ENCODE measurements at places on chromosomes 16 and 17. TPM values are rescaled to one million over a fixed set of nuclear protein-coding genes. Genes with fewer than 3 reads are reported as not detected.

- no peaks in the 10 kb centered on the region for H3K36me3 ChIP-seq
- DNase-seq, result no peak
- no peaks in the 10 kb centered on the region for H3K27me3 ChIP-seq
- H3K4me1 ChIP-seq, result peaks cover 4% of the 10 kb centered on the region
Measured at GRCh38 chr17:78168903-78169793, 767 bp downstream of the SYNGR2 start.

ST6GALNAC1 gene
- not detected for total RNA-seq

DNA sequence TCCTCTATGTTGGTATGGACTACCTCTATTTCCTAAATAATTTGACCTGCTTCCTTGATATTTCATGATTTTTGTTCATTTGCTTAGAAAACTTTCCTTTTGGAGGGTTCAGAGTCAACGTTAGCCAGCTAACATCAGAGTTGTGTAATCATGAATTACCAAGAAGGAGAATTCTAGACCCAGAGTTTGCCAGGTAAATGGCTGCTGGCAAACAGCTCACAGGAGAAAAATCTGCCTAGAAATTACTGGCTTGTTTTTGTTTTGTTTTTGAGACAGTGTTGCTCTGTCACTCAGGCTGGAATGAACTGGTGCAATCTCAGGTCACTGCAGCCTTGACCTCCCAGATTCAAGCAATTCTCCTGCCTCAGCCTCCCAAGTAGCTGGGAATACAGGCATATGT, 111.4 kb upstream of the SALL1 start:
- DNase-seq, result no peak
- H3K4me1 ChIP-seq, result no peaks in the 10 kb centered on the region
- H3K27me3 ChIP-seq, result no peaks in the 10 kb centered on the region
- no peak overlapping the region for H3K4me3 ChIP-seq

LPO gene
- total RNA-seq, result not detected

ADGRG1 gene
- 13.6 TPM for total RNA-seq

DNA sequence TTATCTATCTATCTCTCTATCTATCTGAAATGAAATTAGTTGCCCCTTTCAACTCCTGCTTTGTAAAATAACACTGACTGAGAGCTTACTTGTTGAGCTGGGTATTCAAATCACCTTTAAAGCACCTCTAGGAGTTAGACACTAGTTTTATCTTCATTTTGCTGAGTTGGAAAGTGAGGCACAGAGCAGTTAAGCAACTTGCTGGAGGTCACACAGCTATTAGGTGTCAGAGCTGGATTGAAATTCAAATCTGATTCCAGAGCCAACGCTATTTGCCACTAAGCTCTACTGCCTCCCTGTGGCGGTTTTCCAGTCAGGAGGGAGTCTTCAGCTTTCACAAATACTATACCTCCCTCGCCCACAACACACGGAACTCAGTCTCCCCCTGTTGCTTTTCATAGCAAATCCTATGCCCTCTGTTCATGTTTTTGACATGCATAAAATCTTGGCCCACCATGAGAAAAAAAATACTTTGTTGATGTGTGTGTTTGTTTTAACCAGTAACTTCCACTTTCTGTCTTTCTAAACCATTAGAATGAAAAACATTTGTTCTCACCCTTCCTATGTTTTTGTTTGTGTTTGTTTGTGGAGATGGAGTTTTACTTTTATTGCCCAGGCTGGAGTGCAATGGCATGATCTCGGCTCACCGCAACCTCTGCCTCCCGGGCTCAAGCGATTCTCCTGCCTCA, 74.8 kb upstream of the SMURF2 start:
- no peaks in the 10 kb centered on the region for H3K36me3 ChIP-seq
- H3K27ac ChIP-seq, result no peak overlapping the region
- no peaks in the 10 kb centered on the region for H3K27me3 ChIP-seq
- peak; percentile 32 for DNase-seq

DNA sequence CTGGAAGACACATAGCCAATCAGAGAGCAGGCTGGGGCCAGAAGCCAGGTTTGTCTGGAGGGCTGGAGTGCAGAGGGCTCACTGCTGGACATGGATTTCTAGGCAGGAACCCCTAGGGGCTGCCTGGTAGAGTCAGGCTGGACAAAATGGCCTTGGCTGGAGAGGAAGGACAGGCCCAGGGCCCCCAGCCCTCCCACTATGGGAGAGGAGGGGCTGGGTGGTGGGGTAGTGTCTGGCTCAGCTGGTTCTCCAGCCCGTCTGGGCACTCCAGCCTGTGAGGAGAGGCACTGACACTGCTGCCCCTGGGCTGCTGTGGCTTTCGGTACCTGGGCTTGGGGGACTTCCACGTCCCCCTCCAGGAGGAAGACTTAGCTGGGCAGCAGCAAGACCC, 21.7 kb upstream of the DOK4 start:
- H3K4me3 ChIP-seq, result no peak overlapping the region
- no peak overlapping the region for H3K27ac ChIP-seq
- H3K27me3 ChIP-seq, result peaks cover 19% of the 10 kb centered on the region
- H3K4me1 ChIP-seq, result no peaks in the 10 kb centered on the region
- H3K36me3 ChIP-seq, result no peaks in the 10 kb centered on the region
- no peak for DNase-seq
